Activated CD4-positive, alpha-beta T cell treated with anti-CD3 and anti-CD28 coated beads, Interleukin-2, amount 10 ng/mL, durations not matched to agents 7 days and 5 days (primary cell): ENCODE measurements at places on chromosomes 16 and 17. TPM values are rescaled to one million over a fixed set of nuclear protein-coding genes. Genes with fewer than 3 reads are reported as not detected.

CEP112 gene
- total RNA-seq = 4.2 TPM

- peaks cover 38% of the 10 kb centered on the region for H3K36me3 ChIP-seq
- no peak for DNase-seq
- no peak overlapping the region for H3K4me3 ChIP-seq
- peak overlapping the region; percentile 66 for H3K27ac ChIP-seq
- H3K4me1 ChIP-seq = peaks cover 75% of the 10 kb centered on the region
Measured at GRCh38 chr17:42363767-42364585, 24.3 kb downstream of the STAT3 start.

DNA sequence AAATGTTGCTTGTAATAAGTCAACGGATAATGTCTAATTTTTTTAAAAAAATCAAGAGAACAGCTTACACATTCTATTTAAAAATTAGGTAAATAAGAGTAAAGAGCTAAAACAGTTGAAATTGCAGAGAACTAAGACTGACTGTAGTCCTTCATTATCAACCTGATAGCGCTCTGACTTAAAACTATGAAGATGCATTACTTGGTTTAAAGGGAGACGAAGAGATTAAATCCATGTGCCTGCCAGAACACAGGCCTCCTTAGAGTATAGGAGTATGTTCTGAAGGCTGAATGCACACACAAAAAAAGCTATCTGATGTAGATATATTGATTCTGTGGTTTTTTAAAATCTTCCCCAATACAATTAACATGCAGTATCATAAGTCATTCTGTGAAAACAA lies 28.5 kb downstream of the GLG1 start:
- H3K4me1 ChIP-seq = peaks cover 49% of the 10 kb centered on the region
- peaks cover 26% of the 10 kb centered on the region for H3K36me3 ChIP-seq
- H3K27ac ChIP-seq = peak overlapping the region; percentile 71
- no peaks in the 10 kb centered on the region for H3K27me3 ChIP-seq

- peaks cover 12% of the 10 kb centered on the region for H3K27me3 ChIP-seq
- DNase-seq = peak; percentile 51
- peaks cover 3% of the 10 kb centered on the region for H3K36me3 ChIP-seq
Measured at GRCh38 chr16:30005341-30006094, 5.3 kb downstream of the DOC2A start.

- peaks cover 13% of the 10 kb centered on the region for H3K27me3 ChIP-seq
- peak overlapping the region; percentile 11 for H3K4me3 ChIP-seq
- H3K36me3 ChIP-seq = peaks cover 3% of the 10 kb centered on the region
- peaks cover 43% of the 10 kb centered on the region for H3K4me1 ChIP-seq
Measured at GRCh38 chr17:58172369-58173071, 5.7 kb downstream of the OR4D2 start.

GRCh38 chr16:70270176-70270575 lies 18.4 kb upstream of the EXOSC6 start:
- peaks cover 58% of the 10 kb centered on the region for H3K36me3 ChIP-seq
- no peak overlapping the region for H3K4me3 ChIP-seq
- no peaks in the 10 kb centered on the region for H3K27me3 ChIP-seq
- DNase-seq = no peak

GRCh38 chr16:90018297-90018651 lies 982 bp downstream of the DBNDD1 start:
- H3K27me3 ChIP-seq = peaks cover 31% of the 10 kb centered on the region
- H3K36me3 ChIP-seq = peaks cover 4% of the 10 kb centered on the region
- no peak overlapping the region for H3K27ac ChIP-seq

DNA sequence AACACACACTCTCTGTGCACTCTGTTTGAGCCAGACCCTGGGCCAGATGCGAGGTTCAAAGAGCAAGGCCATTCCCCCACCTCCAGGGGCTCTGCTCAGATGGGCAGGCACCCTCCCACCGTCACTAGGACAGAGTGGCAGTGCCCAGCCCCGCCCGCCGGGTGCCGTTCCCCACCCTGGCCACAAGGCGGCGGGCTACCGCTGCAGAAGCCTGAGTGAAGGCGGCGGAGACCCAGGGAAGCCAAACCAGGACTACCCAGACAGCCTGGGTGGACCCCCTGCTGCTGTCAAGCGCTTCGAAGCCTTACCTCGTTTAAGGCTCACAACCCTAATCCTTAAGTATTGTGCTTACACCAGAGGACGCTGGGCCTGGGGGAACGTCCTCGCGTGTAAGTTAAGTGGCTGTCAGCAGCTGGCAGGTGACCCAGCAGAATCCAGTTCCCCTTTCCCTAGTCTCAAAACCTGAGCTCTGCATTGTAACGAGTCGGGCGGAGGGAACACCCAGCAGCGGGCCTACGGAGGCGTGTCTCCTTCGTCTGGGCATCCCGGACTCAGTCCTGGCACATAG lies 4.5 kb downstream of the ARHGAP27 start:
- H3K27me3 ChIP-seq = no peaks in the 10 kb centered on the region
- peak; percentile 79 for DNase-seq
- peaks cover 11% of the 10 kb centered on the region for H3K36me3 ChIP-seq
- H3K27ac ChIP-seq = peak overlapping the region; percentile 14

- H3K4me1 ChIP-seq = peaks cover 10% of the 10 kb centered on the region
- peak overlapping the region; percentile 78 for H3K4me3 ChIP-seq
- H3K27ac ChIP-seq = peak overlapping the region; percentile 79
- H3K27me3 ChIP-seq = no peaks in the 10 kb centered on the region
- peak; percentile 64 for DNase-seq
Measured at GRCh38 chr16:77212741-77213541, 13.7 kb downstream of the SYCE1L start.

- peaks cover 66% of the 10 kb centered on the region for H3K4me1 ChIP-seq
- H3K36me3 ChIP-seq = peaks cover 11% of the 10 kb centered on the region
- H3K4me3 ChIP-seq = peak overlapping the region; percentile 91
Measured at GRCh38 chr17:14301279-14302090, 604 bp downstream of the HS3ST3B1 start.

GRCh38 chr16:50368410-50369132 lies at the start of gene BRD7:
Gene BRD7, minus strand, starts transcription at chr16:50368988. Its CDS starts 214 bp downstream, at chr16:50368774.
- H3K27me3 ChIP-seq = no peaks in the 10 kb centered on the region
- H3K27ac ChIP-seq = peak within 1 kb of the TSS; percentile 92
- peaks cover 33% of the 10 kb centered on the region for H3K36me3 ChIP-seq
- peaks cover 44% of the 10 kb centered on the region for H3K4me1 ChIP-seq
- H3K4me3 ChIP-seq = peak within 1 kb of the TSS; percentile 87

- no peak overlapping the region for H3K27ac ChIP-seq
- no peak for DNase-seq
- H3K4me3 ChIP-seq = no peak overlapping the region
- H3K4me1 ChIP-seq = peaks cover 2% of the 10 kb centered on the region
- no peaks in the 10 kb centered on the region for H3K27me3 ChIP-seq
Measured at GRCh38 chr17:1413281-1413791, 13.3 kb upstream of the YWHAE start.

GRCh38 chr16:22312897-22313781 lies 15.9 kb downstream of the POLR3E start:
- no peak overlapping the region for H3K27ac ChIP-seq
- no peak overlapping the region for H3K4me3 ChIP-seq
- no peaks in the 10 kb centered on the region for H3K27me3 ChIP-seq
- H3K4me1 ChIP-seq = no peaks in the 10 kb centered on the region
- H3K36me3 ChIP-seq = peaks cover 21% of the 10 kb centered on the region
- DNase-seq = no peak

DNA sequence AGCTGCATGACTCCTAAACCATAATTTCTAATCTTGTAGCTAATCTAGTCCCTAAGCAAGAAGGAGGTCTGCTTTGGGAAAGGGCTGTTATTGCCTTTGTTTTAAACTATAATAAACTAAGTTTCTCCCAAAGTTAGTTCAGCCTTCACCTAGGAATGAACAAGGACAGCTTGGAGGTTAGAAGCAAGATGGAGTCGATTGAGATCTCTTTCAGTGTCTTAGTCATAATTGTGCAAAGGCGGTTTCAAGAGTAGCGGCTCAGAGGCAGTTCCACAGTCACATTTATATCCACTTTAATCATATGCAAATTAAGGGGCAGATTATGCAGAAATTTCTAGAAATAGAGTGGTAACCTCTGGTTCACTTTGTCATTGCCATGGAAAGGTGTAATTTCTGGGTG lies 17.4 kb downstream of the DRC7 start:
- peaks cover 34% of the 10 kb centered on the region for H3K27me3 ChIP-seq
- no peaks in the 10 kb centered on the region for H3K4me1 ChIP-seq
- no peak overlapping the region for H3K27ac ChIP-seq
- no peak overlapping the region for H3K4me3 ChIP-seq

GRCh38 chr17:43814714-43815113 lies 18.2 kb downstream of the MPP3 start:
- peaks cover 2% of the 10 kb centered on the region for H3K27me3 ChIP-seq
- no peaks in the 10 kb centered on the region for H3K4me1 ChIP-seq
- no peak overlapping the region for H3K4me3 ChIP-seq
- no peaks in the 10 kb centered on the region for H3K36me3 ChIP-seq
- H3K27ac ChIP-seq = no peak overlapping the region
- no peak for DNase-seq
